ENCODE measurements at places on chromosomes 3 and 15. TPM values are rescaled to one million over a fixed set of nuclear protein-coding genes. Genes with fewer than 3 reads are reported as not detected.

The SLC9C1 gene
- not detected for total RNA-seq

- no peak for DNase-seq
Observed at GRCh38 chr15:91548549-91548948, 305.0 kb upstream of the SLCO3A1 start.

GRCh38 chr3:34053626-34054025 is 255.2 kb downstream of the PDCD6IP start:
- DNase-seq, result no peak

DNA sequence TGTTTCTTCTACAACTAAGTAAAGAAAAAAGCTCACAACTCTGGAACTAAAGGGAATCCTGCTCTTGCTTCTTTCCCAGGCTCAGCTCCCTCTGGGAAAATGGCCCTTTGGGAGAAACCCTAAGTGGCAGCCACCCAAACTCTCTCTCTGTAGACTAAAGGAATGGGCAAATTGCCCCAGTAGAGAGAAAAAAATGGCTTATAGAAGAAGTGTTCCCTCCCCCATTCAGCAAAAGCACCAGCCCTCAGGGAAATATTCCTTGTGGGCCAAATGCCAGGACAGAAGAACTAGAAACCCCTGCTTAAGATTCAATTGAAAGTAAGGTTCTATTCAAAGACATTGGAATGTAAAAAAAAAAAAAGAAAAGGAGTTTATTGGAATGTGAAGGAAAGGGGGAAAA is 603.7 kb upstream of the ALCAM start:
- no peak for DNase-seq

Data from activated CD4-positive, alpha-beta T cell treated with anti-CD3 and anti-CD28 coated beads, Interleukin-2, amount 10 ng/mL, durations not matched to agents 24 days and 14 days (primary cell).